T-cell (primary cell): ENCODE measurements at places on chromosomes 16 and 17. TPM values are rescaled to one million over a fixed set of nuclear protein-coding genes. Genes with fewer than 3 reads are reported as not detected.

- peak overlapping the region; percentile 38 for H3K4me3 ChIP-seq
- peak; percentile 45 for DNase-seq
- peaks cover 20% of the 10 kb centered on the region for H3K36me3 ChIP-seq
- peaks cover 28% of the 10 kb centered on the region for H3K4me1 ChIP-seq
- H3K27me3 ChIP-seq: no peaks in the 10 kb centered on the region
Measured at GRCh38 chr16:29815032-29815721, 775 bp upstream of the PAGR1 start.

GRCh38 chr16:5379954-5380353, 282.4 kb upstream of the EEF2KMT start:
- H3K4me1 ChIP-seq: no peaks in the 10 kb centered on the region
- H3K4me3 ChIP-seq: no peak overlapping the region
- H3K27ac ChIP-seq: no peak overlapping the region
- no peaks in the 10 kb centered on the region for H3K36me3 ChIP-seq

- H3K4me3 ChIP-seq: no peak overlapping the region
- no peaks in the 10 kb centered on the region for H3K27me3 ChIP-seq
- no peaks in the 10 kb centered on the region for H3K4me1 ChIP-seq
- peaks cover 12% of the 10 kb centered on the region for H3K36me3 ChIP-seq
- H3K27ac ChIP-seq: no peak overlapping the region
Measured at GRCh38 chr17:30840771-30841170, 9.0 kb downstream of the ATAD5 start.

DNA sequence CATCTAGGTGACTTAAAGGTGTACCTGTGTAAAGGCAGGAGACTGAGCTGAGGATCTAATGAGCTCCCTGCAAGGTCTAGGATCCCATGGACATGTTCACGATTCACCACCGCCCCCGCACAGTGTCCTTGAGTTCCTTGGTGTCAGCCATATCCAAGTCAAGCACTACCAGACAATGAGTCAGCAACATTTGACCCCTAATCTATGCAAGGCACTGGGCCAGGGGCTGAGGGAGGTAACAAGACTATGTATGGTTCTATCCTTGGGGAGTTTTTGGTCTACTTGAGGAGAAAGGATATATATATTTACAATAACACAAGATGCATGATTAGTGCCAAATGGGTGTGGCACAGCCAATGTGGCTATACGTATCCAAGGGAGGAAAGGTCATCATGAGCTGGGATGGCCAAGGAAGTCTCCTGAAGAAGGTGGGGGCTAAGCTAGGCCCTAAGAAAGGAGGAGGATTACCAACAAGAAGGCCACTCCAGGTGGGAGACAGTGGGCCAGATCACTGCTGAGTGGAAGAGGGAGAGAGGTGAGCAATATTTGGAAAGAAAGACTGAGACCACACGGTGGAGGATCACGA, 35.0 kb downstream of the ITGB3 start:
- H3K4me3 ChIP-seq: no peak overlapping the region
- H3K4me1 ChIP-seq: no peaks in the 10 kb centered on the region
- peaks cover 4% of the 10 kb centered on the region for H3K27me3 ChIP-seq
- DNase-seq: no peak
- no peaks in the 10 kb centered on the region for H3K36me3 ChIP-seq

- peak; percentile 17 for DNase-seq
- H3K27me3 ChIP-seq: peaks cover 69% of the 10 kb centered on the region
- no peaks in the 10 kb centered on the region for H3K36me3 ChIP-seq
- H3K27ac ChIP-seq: no peak overlapping the region
Measured at GRCh38 chr16:88999457-89000206, 22.6 kb upstream of the CBFA2T3 start.

- H3K4me1 ChIP-seq: peaks cover 3% of the 10 kb centered on the region
- H3K4me3 ChIP-seq: no peak overlapping the region
- no peak for DNase-seq
- no peaks in the 10 kb centered on the region for H3K36me3 ChIP-seq
- no peak overlapping the region for H3K27ac ChIP-seq
Measured at GRCh38 chr17:19342611-19343255, 19.8 kb downstream of the B9D1 start.

DNA sequence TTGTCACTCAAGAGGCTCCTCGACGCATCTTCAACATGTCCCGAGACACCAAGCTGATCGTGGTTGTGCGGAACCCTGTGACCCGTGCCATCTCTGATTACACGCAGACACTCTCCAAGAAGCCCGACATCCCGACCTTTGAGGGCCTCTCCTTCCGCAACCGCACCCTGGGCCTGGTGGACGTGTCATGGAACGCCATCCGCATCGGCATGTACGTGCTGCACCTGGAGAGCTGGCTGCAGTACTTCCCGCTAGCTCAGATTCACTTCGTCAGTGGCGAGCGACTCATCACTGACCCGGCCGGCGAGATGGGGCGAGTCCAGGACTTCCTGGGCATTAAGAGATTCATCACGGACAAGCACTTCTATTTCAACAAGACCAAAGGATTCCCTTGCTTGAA, 101.0 kb downstream of the HS3ST2 start:
- H3K27me3 ChIP-seq: peaks cover 6% of the 10 kb centered on the region
- H3K36me3 ChIP-seq: no peaks in the 10 kb centered on the region
- no peak overlapping the region for H3K27ac ChIP-seq
- DNase-seq: no peak

DNA sequence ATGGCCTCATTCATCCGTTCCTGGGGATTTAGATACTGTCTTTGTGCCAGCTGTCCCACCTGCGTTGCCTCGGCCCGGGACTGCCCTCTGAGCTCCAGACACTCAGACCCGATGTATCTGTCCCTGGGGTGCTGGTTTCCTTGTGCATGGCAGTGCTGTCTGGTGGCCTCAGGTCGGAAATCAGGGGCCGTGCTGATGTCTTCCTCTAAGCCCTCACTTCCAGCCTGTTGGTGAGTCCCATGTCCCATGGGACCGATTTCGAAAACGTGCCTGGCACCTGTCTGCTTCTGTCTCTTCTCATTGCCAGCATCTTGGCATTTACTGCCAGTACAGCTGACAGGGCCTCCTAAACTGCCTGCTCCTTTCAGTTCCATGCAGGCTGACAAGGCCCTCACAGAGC, 22.1 kb downstream of the NT5M start:
- H3K4me1 ChIP-seq: no peaks in the 10 kb centered on the region
- H3K27ac ChIP-seq: no peak overlapping the region
- H3K36me3 ChIP-seq: no peaks in the 10 kb centered on the region
- H3K4me3 ChIP-seq: no peak overlapping the region

GRCh38 chr16:48413272-48413671, 28.1 kb upstream of the SIAH1 start:
- no peak for DNase-seq
- H3K27ac ChIP-seq: no peak overlapping the region
- H3K4me1 ChIP-seq: no peaks in the 10 kb centered on the region

DNA sequence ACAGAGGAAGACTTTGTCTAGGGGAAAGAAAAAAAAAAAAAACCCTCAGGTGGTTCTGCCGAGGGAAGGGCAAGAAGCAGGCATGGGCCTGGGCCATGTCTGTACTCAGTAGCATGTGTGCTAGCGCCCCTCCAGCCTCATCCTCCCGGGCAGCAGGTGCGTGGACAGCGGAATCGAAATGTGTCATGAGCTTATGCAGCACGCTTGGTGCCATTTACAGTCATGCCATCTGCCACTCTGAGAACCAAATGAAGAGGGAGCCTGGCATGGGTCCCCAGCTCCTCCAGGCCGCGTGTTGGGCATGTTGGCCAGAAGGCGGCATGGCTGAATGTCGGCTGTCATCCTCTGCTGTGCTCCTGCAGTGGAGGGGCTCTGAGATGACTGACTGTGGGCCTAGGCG, 31.4 kb downstream of the CRAMP1 start:
- peaks cover 18% of the 10 kb centered on the region for H3K36me3 ChIP-seq
- H3K4me1 ChIP-seq: peaks cover 7% of the 10 kb centered on the region
- H3K27ac ChIP-seq: no peak overlapping the region
- H3K4me3 ChIP-seq: no peak overlapping the region

DNA sequence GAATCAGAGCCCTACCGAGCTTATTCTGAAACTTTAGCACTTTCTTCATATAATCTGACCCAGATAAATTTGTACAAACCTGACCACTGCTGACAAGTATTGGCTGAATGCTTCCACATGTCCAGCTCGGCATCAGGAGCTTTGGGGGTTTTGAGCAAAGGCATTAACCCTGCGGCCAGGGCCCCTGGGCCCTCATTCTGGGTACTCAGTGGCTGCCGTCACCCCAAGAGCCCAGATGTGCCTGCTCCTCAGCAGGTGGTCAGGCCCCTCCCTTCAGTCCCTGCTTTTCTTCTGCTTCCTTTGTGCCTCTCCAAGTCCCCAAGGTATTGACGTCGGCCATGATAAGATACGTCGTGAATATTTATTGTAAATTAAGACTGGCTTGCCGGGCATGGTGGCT, 47.3 kb upstream of the CHMP6 start:
- no peak overlapping the region for H3K27ac ChIP-seq
- H3K4me3 ChIP-seq: no peak overlapping the region
- peaks cover 16% of the 10 kb centered on the region for H3K4me1 ChIP-seq
- no peaks in the 10 kb centered on the region for H3K27me3 ChIP-seq
- DNase-seq: no peak
- peaks cover 70% of the 10 kb centered on the region for H3K36me3 ChIP-seq

GRCh38 chr17:4856271-4856936, 23.3 kb downstream of the MINK1 start:
- H3K4me3 ChIP-seq: no peak overlapping the region
- no peaks in the 10 kb centered on the region for H3K4me1 ChIP-seq
- H3K27me3 ChIP-seq: no peaks in the 10 kb centered on the region

DNA sequence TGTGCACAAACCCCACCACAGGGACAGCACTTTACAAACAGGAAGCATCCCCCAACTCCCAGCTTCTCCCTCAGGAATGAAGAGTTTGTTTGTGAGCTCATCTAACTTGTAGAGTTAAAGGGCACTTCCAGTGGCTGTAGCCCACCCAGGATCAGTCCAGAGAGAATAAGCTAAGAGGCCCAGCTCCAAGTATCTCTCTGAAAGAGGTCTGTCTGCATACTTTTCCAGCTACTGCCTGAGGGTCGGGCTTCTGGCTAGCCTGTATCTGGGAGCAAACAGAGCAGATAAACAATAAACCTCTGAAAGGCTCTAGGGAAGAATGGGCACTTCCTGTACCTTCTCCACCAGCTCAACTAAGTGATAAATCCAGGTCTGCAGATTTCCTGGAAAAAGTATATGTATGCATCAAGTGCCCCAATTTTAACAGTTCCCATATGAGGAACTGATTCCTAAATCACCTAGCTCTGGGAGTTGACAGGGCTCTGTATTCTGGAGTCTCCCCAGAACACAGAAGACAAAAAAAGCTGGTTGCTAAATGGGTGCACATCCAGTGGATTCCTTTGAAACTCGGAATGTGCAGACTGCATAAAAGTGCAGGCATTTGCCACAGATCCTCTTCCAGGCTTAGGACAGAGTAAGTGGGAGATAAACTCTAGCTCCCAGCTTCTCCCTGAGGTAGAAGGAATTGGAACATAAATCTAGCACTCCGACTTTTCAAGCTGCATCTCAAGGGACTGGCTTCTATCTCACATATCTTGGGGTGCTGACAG, 37.1 kb upstream of the MYLK3 start:
- H3K36me3 ChIP-seq: no peaks in the 10 kb centered on the region
- no peak overlapping the region for H3K4me3 ChIP-seq
- no peak overlapping the region for H3K27ac ChIP-seq
- no peaks in the 10 kb centered on the region for H3K27me3 ChIP-seq
- no peaks in the 10 kb centered on the region for H3K4me1 ChIP-seq

- H3K4me3 ChIP-seq: no peak overlapping the region
- H3K27ac ChIP-seq: no peak overlapping the region
- no peaks in the 10 kb centered on the region for H3K4me1 ChIP-seq
- H3K27me3 ChIP-seq: no peaks in the 10 kb centered on the region
Measured at GRCh38 chr17:1055751-1056645, 59.1 kb downstream of the TIMM22 start.

DNA sequence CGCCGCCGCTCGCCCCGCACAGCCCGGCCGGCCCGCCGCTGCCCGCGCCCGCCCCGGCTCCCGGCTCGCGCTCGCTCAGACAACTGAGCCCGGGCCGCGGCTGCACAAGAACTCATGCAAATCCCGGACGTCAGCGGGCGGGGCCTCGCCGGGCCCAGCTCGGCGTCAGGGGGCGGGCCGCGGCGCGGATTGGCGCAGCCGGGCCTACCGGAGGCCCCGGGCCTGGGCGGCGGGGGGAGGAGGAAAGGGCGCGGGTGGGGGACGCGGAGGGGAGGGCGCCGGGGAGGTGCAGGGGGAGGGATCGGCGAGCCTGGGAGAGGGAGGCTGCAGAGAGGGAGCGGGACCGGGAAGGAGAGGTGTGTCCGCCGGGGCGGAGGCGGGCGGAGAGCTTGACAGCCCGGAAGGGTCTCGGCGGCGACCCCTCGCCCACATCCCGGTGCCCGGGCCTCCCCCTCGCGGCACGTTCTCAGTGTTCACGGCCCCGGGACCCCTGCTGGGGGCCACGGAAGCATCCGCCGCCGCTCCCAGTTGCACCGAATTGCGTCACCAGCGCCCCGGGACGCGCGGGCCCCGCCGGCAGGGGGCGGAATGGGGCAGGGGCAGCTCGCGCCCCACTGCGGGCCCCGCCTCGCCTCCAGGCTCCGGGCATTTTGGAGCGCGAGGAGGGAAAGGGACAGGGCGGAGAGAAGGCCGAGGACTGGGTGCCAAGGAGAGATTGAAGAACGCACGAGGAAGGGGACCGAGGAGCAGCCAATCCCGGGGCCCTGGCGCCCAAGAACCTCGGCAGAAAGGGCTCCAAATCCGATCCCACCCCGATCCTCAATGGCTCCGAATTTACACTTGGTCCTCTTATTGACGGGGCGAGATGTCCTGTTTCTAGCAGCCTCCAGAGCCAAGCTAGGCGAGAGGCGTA, at the start of gene CBX4:
Gene CBX4, minus strand, starts transcription at position 85 of the 913 bp plus-strand sequence. CDS start 189 bp downstream, outside the sequence.
- H3K27ac ChIP-seq: peak within 1 kb of the TSS; percentile 76
- H3K27me3 ChIP-seq: peaks cover 50% of the 10 kb centered on the region
- peak; percentile 90 for DNase-seq
- H3K4me1 ChIP-seq: peaks cover 45% of the 10 kb centered on the region
- peak within 1 kb of the TSS; percentile 97 for H3K4me3 ChIP-seq

GRCh38 chr16:81035398-81035974, at the start of gene ATMIN:
Gene ATMIN (plus strand): TSS chr16:81035842. CDS start chr16:81035871, 29 bp downstream.
- H3K27ac ChIP-seq: no peak within 1 kb of the TSS
- H3K27me3 ChIP-seq: no peaks in the 10 kb centered on the region
- H3K4me1 ChIP-seq: peaks cover 5% of the 10 kb centered on the region
- H3K4me3 ChIP-seq: peak within 1 kb of the TSS; percentile 44

GRCh38 chr16:73124097-73124652, 76.2 kb upstream of the ZFHX3 start:
- DNase-seq: no peak
- no peak overlapping the region for H3K27ac ChIP-seq
- H3K36me3 ChIP-seq: no peaks in the 10 kb centered on the region
- H3K4me3 ChIP-seq: no peak overlapping the region
- H3K4me1 ChIP-seq: peaks cover 13% of the 10 kb centered on the region
- peaks cover 8% of the 10 kb centered on the region for H3K27me3 ChIP-seq

Gene FNDC8
- not detected for total RNA-seq

Gene SMG1
- 138 TPM for total RNA-seq

Gene FA2H
- total RNA-seq: not detected

Gene LCMT1
- total RNA-seq: 35.7 TPM

Gene MARVELD3
- not detected for total RNA-seq

Gene SGCA
- not detected for total RNA-seq

Gene CHST6
- not detected for total RNA-seq

Gene CA7
- total RNA-seq: not detected

Gene NKD1
- total RNA-seq: 22.2 TPM

Gene CCL17
- 1.2 TPM for total RNA-seq

Gene ZG16
- 0.09 TPM for total RNA-seq

Gene AIPL1
- not detected for total RNA-seq

Gene WNT9B
- total RNA-seq: not detected
